ENCODE measurements at places on chromosomes 4 and X.

GRCh38 chr4:74754218-74754617 is 40.1 kb downstream of the BTC start:
- DNase-seq = no peak

GRCh38 chr4:105068516-105068915 is 78.2 kb upstream of the TET2 start:
- no peak for DNase-seq

DNA sequence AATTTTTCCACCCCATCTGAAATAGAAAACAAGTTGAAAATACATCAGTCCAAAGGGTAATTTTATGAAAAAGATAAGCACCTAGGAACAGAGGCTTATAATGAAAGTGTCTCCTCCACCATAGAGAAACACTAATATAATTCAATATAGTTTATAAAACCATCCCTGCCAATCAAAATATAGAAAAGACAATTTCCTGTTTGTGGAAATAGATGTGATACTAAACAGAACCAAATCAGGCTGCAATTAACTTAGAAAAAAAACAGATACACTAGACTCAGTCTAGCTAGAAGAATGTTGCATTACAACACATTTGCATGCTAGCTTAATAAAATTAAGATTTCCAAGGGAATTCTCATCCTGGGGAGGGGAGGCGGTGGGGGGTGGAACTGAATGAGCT is 68.2 kb downstream of the ENOX2 start:
- DNase-seq = no peak

DNA sequence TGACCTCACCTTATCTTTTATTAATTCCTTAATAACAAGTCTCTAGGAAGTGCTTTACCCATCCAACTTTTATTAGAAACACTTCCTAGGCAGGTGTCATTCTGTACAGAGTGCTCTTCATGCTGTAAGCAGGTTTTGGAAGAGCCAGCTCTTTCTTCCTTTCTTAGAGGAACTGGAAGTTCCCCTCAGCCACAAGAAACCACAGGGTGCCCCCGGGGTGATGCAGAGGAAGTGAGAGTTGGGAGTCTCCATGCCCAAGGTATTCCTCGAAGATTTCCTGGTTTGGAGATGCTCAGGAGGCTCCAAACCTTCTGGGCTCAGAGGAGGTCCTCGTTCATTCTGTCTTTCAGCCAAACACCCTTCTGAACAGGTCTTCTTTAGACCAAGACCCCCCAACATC is 83.8 kb downstream of the EGF start:
- DNase-seq = no peak

DNA sequence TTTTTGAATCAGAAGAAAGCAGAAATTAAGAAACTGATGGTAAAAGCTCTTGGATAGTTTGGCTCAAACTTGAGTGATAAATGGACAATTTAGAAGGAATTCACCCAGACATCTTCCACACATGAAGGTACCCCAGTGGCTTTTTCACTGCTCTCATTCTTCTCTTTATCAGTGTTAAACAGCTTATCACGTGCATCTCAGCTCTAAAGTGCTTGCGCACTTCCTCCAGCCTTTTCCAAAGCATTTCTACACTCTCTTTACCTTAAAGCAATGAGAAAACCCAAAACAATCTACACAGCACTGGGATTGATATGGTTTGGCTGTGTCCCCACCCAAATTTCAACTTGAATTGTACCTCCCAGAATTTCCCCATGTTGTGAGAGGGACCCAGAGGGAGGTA is 509.1 kb upstream of the FAT1 start:
- DNase-seq = no peak

DNA sequence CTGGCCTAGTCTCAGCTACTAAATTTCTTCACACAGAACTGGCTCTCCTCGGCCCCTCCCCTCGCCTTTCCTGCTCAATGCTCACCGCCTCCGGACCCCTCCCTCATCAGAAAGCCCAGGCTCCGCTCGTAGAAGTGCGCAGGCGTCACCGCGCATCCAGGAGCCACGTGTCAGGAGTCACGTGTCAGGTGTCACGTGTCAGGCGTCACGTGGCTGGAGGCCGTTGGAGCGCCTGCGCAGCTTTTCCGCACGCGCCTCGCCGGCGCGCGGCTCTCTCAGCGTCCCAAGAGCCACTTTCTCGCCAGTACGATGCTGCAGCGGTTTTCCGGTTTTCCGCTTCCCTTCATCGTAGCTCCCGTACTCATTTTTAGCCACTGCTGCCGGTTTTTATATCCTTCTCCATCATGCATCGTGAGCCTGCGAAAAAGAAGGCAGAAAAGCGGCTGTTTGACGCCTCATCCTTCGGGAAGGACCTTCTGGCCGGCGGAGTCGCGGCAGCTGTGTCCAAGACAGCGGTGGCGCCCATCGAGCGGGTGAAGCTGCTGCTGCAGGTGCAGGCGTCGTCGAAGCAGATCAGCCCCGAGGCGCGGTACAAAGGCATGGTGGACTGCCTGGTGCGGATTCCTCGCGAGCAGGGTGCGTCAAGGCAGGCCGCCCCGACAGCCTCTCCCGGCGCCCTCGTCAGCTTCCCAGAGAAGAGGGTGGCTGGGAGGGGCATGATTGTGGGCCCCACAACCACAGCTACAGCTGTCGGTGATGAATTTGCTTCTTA is at the start of gene SLC25A31:
Gene SLC25A31, plus strand, starts transcription at position 259 of the 772 bp plus-strand sequence. Its CDS starts 146 bp downstream, at position 405.
- DNase-seq = no peak
